ENCODE measurements at places on chromosomes 12 and 14.

DNA sequence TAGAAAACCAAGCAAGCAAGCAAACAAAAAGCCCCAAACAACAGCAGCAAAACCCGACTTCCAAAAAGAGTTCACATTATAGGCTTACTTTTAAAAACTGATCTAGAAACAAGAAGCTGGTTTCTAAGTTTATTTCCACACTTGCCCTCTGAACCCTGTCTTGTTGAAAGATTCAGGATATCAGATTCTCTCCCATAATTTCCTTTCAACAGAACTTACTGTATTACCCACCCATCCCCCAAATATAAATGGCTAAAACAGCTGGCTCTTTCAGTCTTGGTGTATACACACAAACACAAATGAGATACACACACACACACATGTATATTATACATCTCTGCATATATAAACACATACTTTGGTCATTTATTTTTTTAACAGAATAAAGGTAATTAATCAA lies 460.9 kb downstream of the ZFP36L1 start:
- DNase-seq: no peak

DNA sequence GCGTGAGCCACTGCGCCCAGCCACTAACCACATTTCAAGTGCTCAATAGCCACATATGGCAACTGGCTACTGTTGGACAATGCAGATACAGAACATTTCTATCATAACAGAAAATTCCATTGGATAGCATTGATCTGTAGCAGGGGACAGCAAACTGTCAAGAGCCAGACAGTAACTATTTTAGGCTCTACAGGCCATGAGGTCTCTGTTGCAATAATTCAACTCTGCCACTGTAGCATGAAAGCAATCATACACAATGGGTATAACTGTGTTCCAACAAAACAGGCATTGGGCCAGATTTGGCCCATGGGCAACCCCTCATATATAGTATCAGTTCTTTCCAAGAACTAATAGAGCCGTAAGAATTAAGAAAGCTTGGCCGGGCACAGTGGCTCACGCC lies 8.0 kb downstream of the CSRNP2 start:
- DNase-seq: no peak

DNA sequence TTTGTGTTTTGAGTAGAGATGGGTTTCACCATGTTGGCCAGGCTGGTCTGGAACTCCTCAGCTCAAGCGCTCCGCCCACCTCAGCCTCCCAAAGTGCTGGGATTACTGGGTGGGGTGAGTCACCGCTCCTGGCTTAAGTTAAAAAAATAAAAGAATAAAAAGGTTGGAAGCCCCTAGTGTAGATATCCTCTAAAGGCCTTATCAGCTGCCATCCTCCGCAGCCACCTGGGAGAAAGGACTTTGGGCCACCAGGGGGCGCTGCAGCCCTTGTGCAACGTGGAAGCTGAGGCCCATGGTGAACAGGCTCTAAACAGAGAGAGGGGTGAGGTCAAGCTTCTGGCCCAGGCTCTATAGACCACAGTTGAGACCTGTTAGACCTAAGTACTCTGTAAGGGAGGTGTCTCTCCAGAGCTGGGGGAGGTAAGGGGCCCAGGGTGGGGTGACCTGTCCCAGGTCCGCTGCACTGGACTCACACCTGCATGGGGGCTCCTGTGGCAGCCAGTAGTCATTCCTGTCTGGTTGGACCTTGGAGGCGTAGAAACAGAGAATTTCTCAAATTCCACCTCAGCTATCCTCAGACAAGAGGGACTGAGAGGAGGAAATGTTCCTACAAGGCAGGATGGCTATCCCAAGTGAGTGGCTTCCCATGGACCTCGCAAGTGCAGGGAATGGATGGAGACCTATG lies 14.0 kb upstream of the RACGAP1 start:
- DNase-seq: peak; percentile 80

DNA sequence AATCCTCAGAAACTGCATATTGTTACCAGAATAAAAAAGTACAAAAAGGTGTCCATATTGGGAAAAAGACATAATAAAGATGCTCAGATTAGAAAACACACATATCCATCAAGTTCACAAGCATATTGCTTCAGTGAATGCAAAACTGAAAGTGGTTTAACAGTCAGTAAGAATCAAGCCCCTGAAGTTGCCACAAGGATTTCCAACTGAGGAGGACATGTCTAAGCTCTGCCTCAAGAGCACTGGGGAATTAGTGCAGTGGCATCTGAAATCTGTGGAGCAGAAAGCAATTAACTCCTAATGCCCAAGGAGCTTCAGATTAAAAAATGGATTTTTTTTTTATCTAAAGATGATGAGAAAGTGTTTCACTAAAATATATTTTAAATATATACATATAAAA lies 113.2 kb downstream of the DENND5B start:
- no peak for DNase-seq

DNA sequence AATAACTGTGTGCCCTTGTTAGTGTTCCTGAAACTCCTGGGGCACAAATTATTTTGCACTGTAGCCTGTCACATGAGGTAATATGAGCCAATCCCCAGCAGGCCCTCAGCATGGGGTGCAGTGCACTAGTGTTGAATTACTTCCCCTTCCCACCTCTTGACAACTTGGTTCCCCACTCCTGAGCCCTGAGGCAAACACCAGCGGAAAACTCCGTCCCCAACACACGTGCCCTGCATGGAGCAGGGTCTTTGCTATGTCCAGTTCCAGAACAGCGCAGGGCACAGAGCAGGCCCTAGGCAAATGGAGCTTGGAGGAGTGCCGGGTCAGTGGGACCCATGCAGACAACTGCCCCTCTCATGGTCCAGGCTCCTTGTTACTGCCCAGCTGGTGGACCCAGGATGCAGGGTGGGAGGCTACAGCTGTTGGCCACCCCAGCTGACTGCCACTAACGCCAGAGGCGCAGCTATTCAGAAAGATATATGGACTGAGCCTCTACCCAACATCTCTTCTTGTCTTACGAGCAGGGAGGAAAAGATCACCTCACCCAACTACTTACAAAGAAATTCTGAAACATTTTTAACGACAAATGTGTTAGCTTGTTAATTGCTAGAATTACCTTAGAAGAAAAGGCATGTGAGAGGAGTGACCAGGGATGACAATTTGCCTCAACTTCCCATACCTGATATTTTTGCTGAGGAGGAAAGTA lies 71.6 kb downstream of the NT5DC3 start:
- no peak for DNase-seq

- peak; percentile 53 for DNase-seq
These were observed 15.1 kb downstream of the CCDC177 start for GRCh38 chr14:69559581-69560011.

- DNase-seq: peak; percentile 43
These were observed 1.4 kb downstream of the RNASE13 start for GRCh38 chr14:21033133-21033698.

- DNase-seq: no peak
These were observed 210.7 kb downstream of the EFCAB11 start for GRCh38 chr14:89743828-89744227.

All from globus pallidus (tissue), 1 donor.